Amygdala (tissue), 56 donors: ENCODE measurements at places on chromosomes 7 and 10.

DNA sequence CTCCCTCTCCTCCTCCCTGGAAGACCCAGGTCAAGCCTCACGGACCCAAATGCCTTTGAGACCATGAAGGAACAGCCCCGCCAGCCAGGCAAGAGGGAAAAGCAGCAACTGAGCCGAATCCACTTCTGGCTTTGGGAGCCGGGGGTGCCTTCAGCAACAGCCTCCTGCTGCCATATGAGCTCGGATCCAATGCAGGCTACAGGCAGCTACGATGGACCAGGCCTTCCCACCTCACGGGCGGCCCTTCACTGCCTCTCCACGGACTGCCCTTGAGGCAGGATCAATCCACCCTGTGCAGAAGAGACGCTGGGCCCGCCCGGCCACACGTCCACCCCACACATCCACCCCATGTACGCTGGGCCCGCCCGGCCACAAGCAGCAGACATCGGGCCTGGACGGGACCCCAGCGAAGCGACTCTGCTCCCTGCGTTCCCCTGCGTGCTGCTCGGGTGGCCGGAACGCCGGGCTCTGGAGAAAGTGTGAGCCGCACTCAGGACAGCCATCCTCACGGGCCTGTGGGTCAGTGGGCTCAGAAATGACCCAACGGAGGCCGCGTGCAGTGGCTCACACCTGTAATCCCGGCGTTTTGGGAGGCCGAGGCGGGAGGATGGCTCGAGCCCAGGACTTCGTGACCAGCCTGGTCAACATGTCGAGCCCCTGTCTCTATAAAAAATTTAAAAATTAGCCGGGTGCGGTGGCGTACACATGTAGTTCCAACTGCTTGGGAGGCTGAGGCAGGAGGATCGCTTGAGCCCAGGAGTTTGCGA, 82.0 kb downstream of the FOXL3 start:
- no peak for DNase-seq

DNA sequence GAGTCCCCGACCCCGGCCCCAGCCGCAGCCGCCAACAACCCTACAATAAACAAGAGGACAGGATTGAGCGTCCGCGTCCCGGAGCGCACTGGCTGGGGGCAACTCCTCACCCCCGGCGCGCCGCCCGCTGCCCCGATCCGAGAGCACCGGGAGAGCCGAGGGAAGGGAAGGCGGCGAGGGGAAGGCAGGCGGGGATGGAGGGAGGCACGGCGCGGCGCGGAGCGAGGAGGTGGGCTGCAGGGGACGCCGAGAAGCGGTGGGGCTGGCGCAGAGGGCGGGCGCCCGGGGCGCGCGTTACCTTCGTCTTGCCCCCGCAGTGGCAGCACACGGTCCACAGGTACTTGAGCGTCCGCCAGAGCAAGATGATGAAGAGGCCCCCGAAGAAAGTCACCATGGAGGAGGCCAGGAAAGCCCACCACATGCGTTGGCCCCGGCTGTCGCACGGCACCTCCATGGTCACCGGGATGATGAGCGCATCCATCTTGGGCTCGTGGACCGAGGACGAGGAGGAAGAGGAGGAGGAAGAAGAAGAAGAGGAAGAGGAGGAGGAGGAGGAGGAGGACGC, 559 bp downstream of the KCNMA1 start:
- DNase-seq = no peak

- no peak for DNase-seq
Observed at GRCh38 chr7:41328131-41328530, 374.8 kb downstream of the INHBA start.

DNA sequence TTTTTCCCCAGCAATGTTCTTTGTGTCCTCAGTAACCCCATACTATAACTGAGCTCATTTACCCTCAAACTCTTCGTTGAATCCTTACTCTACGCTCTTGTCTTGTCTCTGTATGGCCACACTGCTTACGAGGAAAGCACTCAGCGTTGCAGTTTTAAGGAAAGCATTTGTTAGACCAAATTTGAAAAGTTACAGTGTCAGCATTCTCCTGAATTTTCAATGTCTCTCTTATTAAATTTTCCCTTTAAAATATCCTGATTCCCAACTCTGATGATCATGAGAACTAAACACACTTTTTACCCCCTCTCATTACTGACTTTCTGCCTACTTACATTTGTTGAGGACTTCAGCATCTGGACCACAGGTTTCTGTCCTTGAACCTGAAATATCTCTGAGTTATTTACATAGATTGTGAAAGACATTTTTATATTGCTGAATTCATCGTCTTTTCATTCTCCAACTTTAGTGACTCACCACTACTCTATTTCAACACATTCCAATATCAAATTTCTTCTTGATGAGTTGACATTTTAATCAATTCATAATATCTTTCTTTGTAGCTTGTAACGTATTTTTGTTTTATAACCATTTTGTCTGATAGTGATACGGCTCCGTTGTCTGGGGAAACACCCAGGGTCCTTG, 19.8 kb upstream of the VWDE start:
- DNase-seq = no peak

DNA sequence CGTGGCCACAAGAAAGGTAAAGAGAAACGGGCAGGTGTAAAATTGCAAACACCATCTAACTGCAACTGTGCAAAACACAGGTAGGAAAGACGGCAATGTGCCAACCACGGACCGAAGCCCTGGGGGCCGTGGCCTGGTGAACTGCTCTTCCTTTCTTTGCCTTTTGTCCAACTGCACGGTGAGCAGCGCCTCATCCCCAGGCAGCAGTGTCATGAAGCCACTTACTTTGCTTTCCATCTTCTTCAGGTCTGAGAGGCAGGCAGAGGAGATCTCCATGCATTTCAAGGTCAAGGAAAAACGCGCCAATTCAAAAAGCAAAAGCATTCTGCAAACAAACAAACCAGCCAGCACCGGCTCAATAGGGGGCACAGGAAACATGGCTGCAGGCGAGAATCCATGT, 12.9 kb downstream of the CFAP46 start:
- no peak for DNase-seq

GRCh38 chr10:95201736-95202135, 7.7 kb downstream of the ACSM6 start:
- DNase-seq = no peak

DNA sequence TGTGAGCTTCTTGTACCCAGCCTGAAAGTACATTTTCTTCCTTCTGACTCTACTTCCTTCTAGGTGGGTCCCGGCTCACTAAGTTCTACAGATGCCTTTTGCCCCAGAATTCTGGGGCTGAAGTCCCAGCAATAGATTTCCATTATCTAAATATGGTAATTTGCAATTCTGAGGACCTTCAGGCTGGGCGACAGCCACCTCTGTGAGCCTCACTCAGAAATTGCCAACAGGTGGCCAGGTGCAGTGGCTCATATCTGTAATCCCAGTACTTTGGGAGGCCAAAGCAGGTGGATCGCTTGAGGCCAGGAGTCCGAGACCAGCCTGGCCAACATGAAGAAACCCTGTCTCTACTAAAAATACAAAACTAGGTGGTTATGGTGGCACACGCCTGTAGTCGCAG, 23.7 kb downstream of the CREM start:
- DNase-seq = no peak

DNA sequence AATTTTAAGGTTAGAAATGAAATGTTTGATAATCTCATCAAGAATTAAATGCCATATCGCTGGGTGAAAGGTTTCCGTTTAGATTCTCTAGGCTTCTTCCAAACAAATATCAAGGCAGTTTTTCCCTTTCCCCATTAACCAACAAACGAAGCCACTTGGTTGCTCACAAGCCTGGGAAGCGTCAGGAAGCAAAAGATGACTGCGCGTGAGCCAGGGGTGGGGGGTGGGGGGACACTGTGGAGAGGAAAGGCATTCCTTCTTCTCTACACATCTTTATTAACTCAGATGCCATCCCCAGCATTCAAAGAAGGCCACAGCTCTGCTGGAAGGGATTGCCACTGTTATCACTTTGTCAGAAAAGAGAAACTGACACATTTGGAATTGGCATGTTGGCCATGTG, 207.1 kb downstream of the TRIL start:
- no peak for DNase-seq

DNA sequence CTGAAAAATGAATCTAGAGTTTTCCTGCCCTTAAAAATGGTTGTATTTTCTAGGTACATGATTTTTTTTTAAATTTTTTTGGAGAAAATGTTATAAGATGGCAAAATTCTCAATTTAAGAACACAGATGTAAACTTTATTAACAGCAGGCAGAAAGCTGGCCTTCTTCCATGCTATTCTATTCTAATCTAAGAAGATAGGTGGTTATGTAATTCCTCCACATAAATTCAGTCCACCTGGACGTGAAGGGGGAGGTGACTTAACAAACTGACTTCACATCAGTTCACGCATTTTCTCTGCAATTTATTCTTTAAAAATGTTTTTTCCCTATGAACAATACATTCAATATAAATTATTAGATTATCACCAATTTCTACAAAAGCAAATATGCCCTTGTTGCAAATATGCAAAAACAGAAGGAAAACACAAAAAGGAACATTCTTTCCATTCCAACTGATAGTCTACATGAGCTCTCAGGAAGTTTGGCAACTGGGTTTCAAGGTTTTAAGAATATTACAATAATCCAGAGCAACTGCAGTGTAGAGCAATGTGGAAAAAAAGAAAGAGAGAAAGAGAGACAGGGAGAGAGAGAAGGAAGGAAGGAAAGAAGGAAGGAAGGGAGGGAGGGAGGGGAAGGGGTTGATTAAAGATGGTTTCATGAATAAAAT, 76.8 kb downstream of the HIBADH start:
- DNase-seq = no peak

DNA sequence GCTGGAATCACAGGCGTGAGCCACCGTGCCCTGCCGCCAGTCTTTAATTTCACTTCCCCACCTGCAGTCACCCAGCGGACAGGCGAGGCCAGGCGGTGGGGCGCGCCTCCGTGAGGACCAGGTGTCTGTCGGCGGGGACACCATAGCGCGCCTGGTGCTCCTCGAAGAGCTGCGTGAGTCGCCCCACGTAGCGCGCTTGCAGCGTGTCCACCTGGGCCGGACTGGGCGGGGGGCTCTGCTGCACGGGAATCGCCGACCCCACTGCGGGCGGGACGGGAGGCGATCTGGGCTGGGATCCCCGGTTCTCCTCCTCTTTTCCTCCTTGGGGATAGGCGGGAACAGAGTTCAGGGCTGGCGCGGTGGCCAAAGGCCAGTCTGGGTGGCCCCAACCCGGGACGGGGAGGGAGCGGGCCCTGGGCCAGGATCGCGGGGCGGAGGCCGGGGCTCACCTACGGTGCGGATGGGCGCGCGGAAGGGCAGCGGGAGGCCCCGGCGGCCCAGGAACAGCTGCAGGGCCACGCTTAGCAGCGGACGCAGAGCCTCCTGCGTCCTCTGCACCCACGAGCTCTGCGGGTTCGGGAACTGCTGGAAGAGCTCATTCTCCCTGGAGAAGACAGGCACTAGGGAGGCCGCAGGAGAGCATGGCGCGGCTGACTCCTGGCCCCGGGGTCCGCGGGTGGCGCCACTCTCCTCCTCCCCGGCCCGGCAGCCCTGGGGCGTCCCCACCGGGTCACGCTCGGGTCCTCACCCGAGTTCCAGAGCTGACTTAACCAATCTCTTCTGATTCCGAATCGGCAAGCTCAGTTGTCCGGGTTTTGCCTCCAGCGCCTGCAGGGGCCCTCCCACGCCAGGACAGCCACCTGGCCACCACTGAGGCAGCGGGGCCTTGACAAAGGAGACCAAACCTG, 1.1 kb upstream of the MOGAT3 start:
- no peak for DNase-seq

GRCh38 chr7:124071843-124072242, 39.0 kb upstream of the TMEM229A start:
- no peak for DNase-seq
